Pericardium fibroblast (primary cell): ENCODE measurements at places on chromosomes 16 and 17. TPM values are rescaled to one million over a fixed set of nuclear protein-coding genes. Genes with fewer than 3 reads are reported as not detected.

The NTHL1 gene
- total RNA-seq, result 19.2 and 23.6 TPM in 2 replicates

The SAP30BP gene
- total RNA-seq, result 35.0 and 62.0 TPM in 2 replicates

The ADAP2 gene
- not detected in 2 replicates for total RNA-seq

The USH1G gene
- under 0.01 TPM in 1 of 2 replicates, not detected in the other for total RNA-seq

The AANAT gene
- 0.43 TPM in 1 of 2 replicates, not detected in the other for total RNA-seq

The SLC16A3 gene
- total RNA-seq, result 107 and 296 TPM in 2 replicates

The IL17C gene
- not detected in 2 replicates for total RNA-seq

The CD300LG gene
- not detected in 2 replicates for total RNA-seq

The JPH3 gene
- not detected in 2 replicates for total RNA-seq

The CBFA2T3 gene
- not detected in 2 replicates for total RNA-seq

The METTL26 gene
- 152 and 181 TPM in 2 replicates for total RNA-seq

The PPM1E gene
- 0.23 and 0.43 TPM in 2 replicates for total RNA-seq

The XYLT1 gene
- total RNA-seq, result 4.3 and 12.1 TPM in 2 replicates

The NRN1L gene
- 0.47 and 0.77 TPM in 2 replicates for total RNA-seq

The SPATA22 gene
- total RNA-seq, result 1.0 and 2.7 TPM in 2 replicates

The SSTR5 gene
- not detected in 2 replicates for total RNA-seq

The USP43 gene
- not detected in 2 replicates for total RNA-seq

The APOBR gene
- not detected in 2 replicates for total RNA-seq

The OTOP3 gene
- not detected in 2 replicates for total RNA-seq

The MYADML2 gene
- total RNA-seq, result not detected in 2 replicates

The HBA2 gene
- total RNA-seq, result 6.0 TPM in 1 of 2 replicates, not detected in the other

The RND2 gene
- total RNA-seq, result 0.26 and 0.35 TPM in 2 replicates

The GRN gene
- 497 and 643 TPM in 2 replicates for total RNA-seq

The MT4 gene
- not detected in 2 replicates for total RNA-seq

The MGAT5B gene
- total RNA-seq, result 1.4 and 2.7 TPM in 2 replicates

The C16orf92 gene
- not detected in 2 replicates for total RNA-seq

The CCL8 gene
- total RNA-seq, result not detected in 2 replicates

The ALOX15 gene
- total RNA-seq, result 0.51 and 10.5 TPM in 2 replicates

The PRR15L gene
- total RNA-seq, result not detected in 2 replicates

The ITGAX gene
- total RNA-seq, result under 0.01 TPM in 1 of 2 replicates, not detected in the other

The AARSD1 gene
- 20.9 and 31.9 TPM in 2 replicates for total RNA-seq

The NGFR gene
- 12.3 and 54.9 TPM in 2 replicates for total RNA-seq

The MLYCD gene
- 2.9 and 3.3 TPM in 2 replicates for total RNA-seq

The TNFRSF13B gene
- total RNA-seq, result not detected in 2 replicates

The PRSS21 gene
- total RNA-seq, result 3.8 TPM in 1 of 2 replicates, not detected in the other

The KRT25 gene
- total RNA-seq, result not detected in 2 replicates

The CMTM1 gene
- 1.4 and 3.7 TPM in 2 replicates for total RNA-seq
